ENCODE measurements at places on chromosomes 6 and 20. TPM values are rescaled to one million over a fixed set of nuclear protein-coding genes. Genes with fewer than 3 reads are reported as not detected.

- DNase-seq, result peak; percentile 55
These were observed 211.8 kb downstream of the QKI start for GRCh38 chr6:163626073-163626867.

- no peak for DNase-seq
These were observed 176.4 kb downstream of the TBC1D32 start for GRCh38 chr6:121157906-121158305.

GRCh38 chr6:143140767-143141166 is 80.1 kb downstream of the AIG1 start:
- DNase-seq, result no peak

HUS1B gene
- 0.86 TPM for total RNA-seq
